Activated T-cell treated with anti-CD3 and anti-CD28 coated beads for 24 hours (primary cell): ENCODE measurements at places on chromosomes 7 and 10.

- no peak for DNase-seq
Measured at GRCh38 chr7:66279912-66280311, 74.8 kb downstream of the TPST1 start.

DNA sequence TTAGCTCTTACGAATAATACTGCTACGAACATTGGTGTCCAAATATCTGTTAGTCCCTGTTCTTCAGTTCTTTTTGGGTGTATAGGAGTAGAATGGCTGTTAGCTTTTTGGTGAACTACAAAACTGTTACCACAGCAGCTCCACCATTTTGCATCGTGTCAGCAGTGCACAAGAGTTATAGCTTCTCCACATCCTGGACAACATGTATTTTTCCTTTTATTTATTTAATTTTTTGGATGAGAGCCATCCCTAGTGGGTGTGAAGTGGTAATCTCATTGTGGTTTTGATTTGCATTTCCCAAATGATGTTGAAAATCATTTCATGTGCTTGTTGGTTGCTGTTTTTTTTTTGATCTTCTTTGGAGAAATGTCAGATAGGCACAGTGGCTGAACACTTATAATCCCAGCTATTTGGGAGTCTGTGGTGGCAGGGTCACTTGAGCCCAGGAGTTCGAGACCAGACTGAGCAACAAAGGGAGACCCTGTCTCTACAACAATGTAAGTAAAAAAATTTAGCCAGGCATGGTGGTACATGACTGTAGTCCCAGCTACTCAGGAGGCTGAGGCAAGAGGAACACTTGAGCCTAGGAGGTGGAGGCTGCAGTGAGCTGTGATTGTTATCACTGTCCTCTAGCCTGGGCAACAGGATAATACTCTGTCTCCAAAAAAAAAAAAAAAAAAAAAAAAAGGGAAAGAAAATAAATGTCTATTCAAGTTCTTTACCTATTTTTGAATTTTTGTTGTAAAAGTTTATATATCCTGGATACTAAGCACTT lies 31.7 kb downstream of the TRIM24 start:
- DNase-seq = no peak

- no peak for DNase-seq
Measured at GRCh38 chr10:25306386-25306785, 131.6 kb downstream of the GPR158 start.

DNA sequence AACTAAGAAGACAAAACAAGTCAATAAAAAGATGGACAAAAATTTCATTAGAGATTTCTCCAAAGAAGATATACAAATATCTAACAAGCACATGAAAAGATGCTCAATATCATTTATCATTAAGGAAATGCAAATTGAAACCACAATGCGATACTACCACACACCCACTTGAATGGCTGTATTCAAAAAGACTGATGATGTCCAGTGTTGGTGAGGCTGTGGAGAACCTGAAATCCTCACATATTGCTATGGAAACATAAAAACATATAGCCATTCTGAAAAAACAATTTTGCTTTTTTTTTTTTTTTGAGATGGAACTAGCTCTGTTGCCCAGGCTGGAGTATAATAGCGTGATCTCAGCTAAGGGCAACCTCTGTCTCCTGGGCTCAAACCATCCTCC lies 124.1 kb upstream of the LAMB4 start:
- no peak for DNase-seq

- DNase-seq = no peak
Measured at GRCh38 chr10:122541541-122542002, 19.0 kb upstream of the DMBT1 start.

GRCh38 chr10:31062856-31063255 lies 31.2 kb upstream of the ZNF438 start:
- no peak for DNase-seq

DNA sequence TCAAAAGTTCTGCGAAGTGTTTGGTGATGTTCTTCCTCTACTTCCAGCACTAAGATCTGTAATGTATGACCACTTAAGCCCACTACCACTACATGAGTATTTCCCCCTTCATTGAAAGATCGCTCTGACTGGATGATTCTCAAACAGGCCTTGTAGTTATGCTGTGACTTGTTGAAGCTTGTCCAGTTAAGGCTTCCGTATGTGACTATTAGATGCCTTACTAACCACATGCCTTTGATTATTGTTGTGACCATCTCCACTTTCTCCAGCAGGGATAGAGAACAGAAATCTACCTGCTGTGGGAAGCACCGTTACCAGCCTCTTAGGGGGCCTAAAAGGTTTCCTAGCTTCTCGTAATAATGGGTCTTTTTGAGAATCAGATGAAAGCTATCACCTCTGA lies 81.1 kb downstream of the NOC3L start:
- no peak for DNase-seq

DNA sequence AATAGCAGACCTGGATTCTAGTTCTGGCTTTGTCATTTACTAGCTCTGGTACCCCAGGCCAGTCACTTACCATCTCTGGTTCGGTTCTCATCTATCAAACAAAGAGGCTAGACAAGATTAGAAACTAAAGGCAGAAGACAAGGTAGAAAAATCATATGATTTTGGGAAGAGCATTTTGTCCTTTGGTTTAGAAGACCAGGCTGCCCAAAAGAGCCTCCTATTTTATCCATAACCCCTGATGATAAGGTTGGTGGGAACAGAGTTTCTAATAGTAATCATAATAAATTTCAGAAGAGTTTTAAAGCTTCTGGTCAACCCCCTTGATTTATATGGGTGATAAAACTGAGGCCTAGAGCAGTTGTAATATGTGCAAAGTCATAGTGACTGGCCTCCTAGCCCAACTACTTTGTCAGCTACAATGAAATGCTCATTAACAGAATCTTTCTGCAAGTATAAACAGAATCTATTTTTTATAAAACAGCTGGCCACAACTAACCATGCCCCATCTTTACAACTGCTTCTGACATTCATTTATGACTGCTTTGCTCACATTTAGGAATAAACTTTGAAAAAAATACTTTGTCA lies 23.4 kb downstream of the COX15 start:
- no peak for DNase-seq
